Epithelial cell of proximal tubule (primary cell): ENCODE measurements at places on chromosomes 5 and 9. TPM values are rescaled to one million over a fixed set of nuclear protein-coding genes. Genes with fewer than 3 reads are reported as not detected.

DNA sequence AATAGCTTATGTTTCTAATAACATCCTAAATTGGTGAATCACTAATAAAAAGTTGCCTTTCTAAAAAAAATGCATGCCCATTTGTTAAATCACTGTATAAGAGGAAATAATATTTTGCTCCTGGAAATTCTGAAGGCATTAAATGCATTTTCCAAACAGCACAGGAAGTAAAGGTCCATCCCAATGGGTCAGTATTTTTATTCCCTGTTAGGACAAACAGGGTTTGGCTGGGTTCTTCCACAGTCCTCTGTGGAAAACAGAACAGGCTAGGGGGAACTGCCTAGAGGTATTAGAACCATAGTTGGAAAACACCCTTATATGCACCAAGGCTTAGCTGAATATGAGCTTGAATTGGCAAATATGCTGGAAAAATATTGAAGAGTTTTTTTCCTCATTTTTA lies 85.2 kb downstream of the OXCT1 start:
- DNase-seq = no peak

DNA sequence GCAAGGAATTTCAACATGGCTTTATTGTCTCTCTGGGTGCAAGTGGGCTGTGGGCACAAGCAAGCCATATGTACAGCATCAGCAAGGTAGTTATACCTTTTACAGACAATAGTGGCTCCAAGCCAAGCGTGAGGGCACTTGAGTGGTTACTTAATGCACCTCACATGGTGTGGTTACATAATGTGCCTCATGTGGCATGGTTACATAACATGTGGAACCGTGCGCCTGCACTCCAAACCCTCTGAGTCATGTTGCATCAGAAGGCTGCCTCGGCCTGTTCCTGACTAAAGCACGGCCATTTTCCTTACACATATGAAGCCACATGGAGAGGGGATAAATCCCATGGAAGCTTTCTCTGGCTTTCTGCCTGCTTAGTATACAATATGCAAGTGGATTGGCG lies 150.9 kb downstream of the OSTF1 start:
- DNase-seq = peak; percentile 42

DNA sequence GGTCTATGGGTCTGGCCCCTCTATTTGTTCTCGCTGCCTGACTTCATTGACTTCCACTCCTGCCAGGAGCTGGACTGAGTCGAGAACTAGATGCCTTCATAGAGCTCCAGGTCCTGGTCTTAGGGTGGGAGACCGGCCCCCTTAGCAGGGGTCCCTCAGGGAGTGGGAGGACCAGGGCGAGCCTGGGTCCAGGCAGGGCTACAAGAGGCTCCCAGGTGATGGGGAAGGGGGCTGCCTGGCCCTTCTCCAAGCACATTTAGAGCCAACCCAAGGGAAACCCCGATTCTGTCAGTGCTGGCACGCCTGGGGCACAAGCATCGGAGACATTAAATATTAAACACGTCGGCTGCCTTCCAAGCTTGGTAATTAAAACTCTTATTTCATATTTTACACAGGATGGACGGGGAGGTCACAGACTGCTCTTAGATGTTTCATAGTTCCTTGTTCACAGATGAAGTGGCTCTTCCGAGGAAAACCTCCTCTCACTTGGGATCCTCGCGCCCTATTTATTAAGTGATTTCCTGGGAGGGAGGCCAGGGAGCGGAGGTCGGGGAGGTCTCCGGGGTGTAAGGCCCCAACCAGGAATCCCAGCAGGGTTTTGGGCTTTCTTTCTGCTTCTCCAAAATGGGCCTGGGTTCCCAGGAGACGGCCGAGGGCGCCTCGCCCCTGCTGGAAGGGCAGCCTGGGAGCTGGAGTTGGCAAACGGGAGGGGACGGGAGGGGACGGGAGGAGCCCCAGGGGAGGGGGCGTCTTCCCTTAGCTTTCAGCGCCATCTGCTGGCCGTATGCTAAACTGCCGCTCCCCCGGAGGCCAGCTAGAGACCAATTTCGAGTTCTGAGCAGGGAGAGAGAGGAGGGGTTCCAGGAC lies 23.4 kb upstream of the ZBTB43 start:
- DNase-seq = no peak

GRCh38 chr5:147465747-147466146 lies 44.1 kb downstream of the DPYSL3 start:
- DNase-seq = no peak

GRCh38 chr5:9335754-9336495 lies 209.9 kb downstream of the SEMA5A start:
- no peak for DNase-seq

- no peak for DNase-seq
Observed at GRCh38 chr5:8825139-8825757, 720.6 kb downstream of the SEMA5A start.

DNA sequence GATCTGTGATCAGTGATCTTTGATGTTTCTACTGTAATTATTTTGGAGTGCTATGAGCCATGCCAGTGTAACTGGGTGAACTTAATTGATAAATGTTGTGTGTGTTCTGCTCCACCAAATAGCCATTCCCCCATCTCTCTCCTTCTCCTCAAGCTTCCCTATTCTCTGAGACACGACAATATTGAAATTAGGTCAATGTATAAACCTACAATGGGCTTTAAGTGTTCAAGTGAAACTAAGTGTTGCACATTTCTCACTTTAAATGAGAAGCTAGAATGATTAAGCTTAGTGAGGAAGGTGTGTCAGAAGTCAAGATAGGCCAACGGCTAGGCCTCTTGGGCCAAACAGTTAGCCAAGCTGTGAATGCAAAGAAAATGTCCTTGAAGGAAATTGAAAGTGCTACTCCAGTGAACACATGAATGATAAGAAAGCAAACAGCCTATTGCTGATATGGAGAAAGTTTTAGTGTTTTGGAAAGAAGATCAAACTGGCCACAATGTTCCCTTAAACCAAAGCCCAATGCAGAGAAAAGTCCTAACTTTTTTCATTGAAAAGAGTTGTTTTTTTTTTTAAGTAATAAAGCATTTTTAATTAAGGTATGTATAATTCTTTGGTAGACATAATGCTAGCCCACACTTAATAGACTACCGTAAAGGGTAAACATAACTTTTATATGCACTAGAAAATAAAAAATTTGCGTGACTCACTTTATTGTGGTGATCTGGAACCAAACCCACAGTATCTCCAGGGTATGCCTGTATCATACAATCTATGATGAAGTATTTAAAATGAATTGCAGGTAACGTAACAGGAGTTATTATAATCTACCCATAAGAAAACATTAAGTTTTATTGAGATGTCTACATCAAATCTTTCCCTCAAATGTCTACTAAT lies 42.5 kb upstream of the ALDH1A1 start:
- no peak for DNase-seq

DNA sequence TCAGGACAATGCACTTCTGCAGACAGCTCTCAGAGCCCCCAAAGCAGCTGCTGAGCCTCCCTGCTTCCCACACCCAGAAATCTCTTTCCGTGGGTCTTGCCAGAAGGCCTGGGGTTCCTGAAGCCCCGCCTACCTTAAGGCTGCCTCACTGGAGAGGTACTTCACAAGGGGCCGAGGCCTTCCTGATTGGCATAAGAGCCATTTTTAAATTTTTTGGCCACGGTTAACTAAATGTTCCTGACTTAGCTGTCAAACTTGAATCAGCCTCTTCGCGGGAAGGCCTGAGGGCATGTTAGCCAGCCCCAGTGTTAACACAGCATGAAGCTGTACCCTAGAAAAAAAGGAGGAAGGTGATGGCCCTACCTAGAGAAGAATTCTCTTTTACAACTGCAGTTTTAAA lies 20.7 kb upstream of the EPB41L4B start:
- no peak for DNase-seq

DNA sequence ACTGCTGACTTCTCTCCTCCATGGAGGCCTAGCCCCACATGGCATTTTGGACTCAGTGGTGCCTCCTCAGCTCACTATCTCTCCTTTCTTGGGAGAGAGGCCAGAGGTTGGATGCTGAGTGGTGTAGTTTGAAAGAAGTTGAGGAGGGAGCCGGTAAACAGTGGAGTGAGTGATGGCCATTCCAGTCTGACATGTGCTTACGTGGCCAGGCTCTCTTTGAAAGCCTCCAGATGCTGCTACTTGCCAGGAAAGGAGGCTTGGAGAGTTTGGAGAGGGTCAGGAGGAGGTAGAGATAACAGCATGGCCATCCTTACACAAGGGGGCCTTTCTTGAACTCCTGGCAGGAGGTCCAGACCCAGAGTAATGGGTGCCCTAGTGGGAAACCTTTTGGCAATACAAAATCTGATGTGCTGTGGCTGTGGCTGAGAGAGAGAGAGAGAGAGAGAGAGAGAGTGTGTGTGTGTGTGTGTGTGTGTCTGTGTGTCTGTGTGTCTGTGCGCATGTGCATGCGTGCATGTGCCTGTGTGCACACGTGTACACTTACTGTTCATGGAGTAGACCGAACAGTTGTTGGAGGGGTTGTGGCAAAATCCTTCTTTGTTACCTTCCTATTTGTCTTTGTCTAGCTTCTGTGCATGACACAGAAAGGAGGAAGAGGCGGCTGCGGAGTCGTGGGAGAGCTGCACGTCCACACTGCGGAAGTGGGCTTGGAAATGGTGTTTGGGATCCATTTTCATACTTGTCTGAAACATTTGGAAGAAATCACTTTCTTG lies 37.8 kb downstream of the RALGPS1 start:
- no peak for DNase-seq

- DNase-seq = no peak
Observed at GRCh38 chr5:373710-374602, 52.4 kb downstream of the AHRR start.

GRCh38 chr5:24492229-24492628 lies 152.5 kb downstream of the CDH10 start:
- no peak for DNase-seq

DNA sequence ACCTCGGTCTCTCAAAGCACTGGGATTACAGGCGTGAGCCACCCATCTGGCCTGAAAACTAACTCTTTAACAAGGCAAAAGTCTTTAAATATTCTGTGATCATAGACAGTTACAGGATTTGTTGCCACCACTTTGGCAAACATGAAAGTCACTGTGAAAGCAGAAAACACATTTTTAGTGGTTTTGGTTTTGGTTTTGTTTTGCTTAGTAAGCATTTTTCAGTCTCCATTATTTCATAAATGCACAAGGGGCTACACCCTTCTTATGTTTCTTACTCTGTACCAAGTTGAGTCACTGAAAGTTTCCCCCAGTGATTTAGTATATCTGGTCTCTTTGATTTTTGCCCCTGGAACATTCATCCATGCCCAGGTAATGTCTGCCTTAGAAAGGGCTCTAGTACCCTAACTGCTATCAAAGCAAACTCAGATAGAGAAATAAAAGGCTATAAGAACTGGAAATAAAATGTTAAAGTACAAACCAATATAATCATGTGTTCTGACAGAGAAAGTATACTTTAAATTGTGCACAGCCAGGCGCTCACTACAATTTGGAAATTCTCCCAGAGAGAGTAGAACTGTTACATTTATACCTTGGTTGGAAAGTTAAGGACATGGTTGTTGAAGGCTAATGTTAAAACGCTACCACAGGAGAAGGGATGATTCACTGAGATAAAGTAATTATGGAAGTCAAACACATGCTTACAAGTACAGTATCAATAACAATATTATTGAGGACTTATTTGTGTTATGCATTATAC lies 1022.5 kb upstream of the DMAC1 start:
- no peak for DNase-seq

- DNase-seq = no peak
Observed at GRCh38 chr9:21605489-21605931, 123.4 kb upstream of the IFNE start.

DNA sequence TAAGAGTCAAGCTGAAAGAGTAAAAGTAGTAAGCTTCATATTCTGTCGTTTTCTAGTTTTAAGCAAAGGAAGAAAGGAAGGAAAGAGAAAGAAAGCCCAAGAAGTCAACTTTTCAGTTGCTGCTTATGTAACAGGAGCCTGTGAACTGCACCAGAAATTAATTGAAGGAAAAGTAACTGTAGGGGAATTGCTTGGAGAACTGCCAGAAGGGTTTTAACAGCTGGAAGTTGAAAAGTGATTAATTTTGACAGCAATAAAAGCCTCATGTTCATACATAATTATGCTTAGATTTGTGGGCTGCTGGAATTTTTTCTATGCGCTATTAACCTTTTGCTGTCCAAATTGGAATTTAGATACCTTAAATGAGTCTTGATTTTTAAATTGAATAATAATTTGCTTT lies 255.7 kb downstream of the ENC1 start:
- DNase-seq = no peak

DNA sequence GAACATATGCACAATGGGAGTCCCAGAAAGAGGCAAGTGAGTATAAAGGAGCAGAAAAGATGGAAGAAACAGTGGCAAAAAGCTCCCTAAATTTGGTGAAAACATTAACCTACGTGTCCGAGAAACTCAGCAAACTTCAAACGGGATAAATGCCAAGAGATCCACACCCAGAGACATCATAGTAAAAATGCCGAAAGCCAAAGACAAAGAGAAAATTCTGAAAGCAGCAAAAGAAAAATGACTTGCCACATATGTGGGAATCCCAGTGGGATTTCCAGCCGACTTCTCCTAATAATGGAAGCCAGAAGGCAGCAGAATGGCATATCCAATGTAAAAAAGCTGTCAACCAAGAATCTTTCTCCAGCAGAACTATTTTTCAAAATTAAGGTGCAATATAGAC lies 101.2 kb downstream of the ADAMTS2 start:
- DNase-seq = no peak

GRCh38 chr9:92770360-92770995 lies 5.8 kb upstream of the BICD2 start:
- no peak for DNase-seq

DNA sequence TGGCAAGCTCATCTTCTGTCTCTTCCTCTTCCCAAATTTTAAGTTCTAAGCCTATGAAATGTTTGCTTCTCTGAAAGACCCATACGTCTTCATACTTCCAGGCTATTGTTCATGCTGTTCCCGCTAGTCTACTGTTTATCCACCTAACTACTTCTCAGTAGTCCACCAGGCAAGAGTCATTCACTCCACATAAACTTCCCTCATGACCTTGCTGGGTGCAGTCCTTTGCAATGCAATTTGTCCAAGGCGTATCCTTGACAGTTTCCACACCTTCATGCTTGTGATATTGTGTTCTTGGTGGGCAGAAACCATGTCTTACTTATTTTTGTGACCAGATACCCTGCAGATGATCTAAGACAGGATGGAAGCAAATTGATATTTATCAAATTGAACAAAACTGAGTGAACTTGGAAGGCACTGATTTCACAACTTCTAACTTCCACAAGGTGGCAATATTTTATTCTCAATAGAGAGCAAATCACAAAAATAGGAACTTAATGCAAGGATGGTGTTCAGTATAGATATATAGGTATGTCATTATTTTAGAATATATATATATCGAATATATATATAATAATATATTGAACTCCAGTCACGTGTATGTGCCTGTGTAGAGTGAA lies 30.3 kb downstream of the TYRP1 start:
- no peak for DNase-seq

- DNase-seq = no peak
Observed at GRCh38 chr5:156391139-156391538, 64.2 kb downstream of the SGCD start.

The RNF183 gene
- 3.9 TPM in 1 of 2 replicates, not detected in the other for total RNA-seq

The IL13 gene
- total RNA-seq = not detected in 2 replicates

The SHOC1 gene
- 0.07 TPM in 1 of 2 replicates, not detected in the other for total RNA-seq

The PCDHGA8 gene
- total RNA-seq = 0.14 and 1.0 TPM in 2 replicates

The PHF24 gene
- 0.12 TPM in 1 of 2 replicates, not detected in the other for total RNA-seq

The FRRS1L gene
- total RNA-seq = 0.14 and 0.69 TPM in 2 replicates

The CYFIP2 gene
- total RNA-seq = 56.5 and 59.2 TPM in 2 replicates

The TMEM252 gene
- total RNA-seq = not detected in 2 replicates

The VCP gene
- total RNA-seq = 244 and 371 TPM in 2 replicates
